ENCODE measurements at places on chromosomes 11 and 22. TPM values are rescaled to one million over a fixed set of nuclear protein-coding genes. Genes with fewer than 3 reads are reported as not detected.
A peak's percentile ranks its signal among the peaks of the same experiment; 100 is the strongest.

DNA sequence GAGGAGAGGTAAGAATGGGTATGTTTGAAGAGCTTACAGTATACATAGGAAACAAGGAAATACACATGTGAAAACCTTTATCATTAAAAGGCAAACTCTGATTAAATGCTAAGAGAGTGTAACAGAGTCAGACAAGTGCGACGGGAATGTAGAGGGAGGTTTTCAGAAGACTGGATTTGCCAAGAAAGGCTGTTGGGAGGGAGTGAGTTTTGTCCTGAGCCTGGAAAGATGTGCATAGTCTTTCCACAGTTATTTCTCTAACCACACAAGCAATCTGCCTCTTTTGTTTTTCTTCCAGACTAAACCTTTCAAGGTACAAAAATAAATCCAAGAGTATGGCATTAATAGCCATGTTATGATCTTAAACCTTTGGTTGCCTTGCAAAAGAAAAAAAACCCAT lies 170.9 kb downstream of the KIRREL3 start:
- no peak overlapping the region for H3K27ac ChIP-seq
- no peaks in the 10 kb centered on the region for H3K4me1 ChIP-seq
- DNase-seq: no peak
- H3K4me3 ChIP-seq: no peak overlapping the region
- H3K27me3 ChIP-seq: peaks cover 16% of the 10 kb centered on the region

DNA sequence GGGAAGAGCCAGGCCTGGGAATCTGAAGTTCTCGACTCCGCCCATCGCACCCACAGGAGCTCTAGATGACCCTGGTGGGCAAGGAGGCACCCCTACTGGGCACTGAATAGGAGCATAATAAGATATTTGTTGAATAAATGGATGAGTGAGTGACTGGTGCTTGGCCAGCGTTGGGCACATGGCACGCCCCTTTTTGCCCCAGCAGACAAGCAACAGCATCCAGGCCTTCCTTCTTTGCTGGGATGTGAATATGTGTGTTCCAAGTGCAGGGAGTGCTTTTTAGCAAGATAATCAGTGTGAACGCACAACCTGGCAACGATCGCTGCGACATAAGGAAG lies 443 bp upstream of the CELF1 start:
- peaks cover 9% of the 10 kb centered on the region for H3K4me1 ChIP-seq
- DNase-seq: no peak
- no peaks in the 10 kb centered on the region for H3K36me3 ChIP-seq
- H3K27ac ChIP-seq: peak overlapping the region; percentile 55
- peak overlapping the region; percentile 45 for H3K4me3 ChIP-seq

KRTAP5-11 gene
- not detected for total RNA-seq

CEND1 gene
- total RNA-seq: not detected

GRCh38 chr11:3830730-3831129 lies 10.0 kb downstream of the RHOG start:
- DNase-seq: no peak
- no peak overlapping the region for H3K27ac ChIP-seq
- H3K36me3 ChIP-seq: no peaks in the 10 kb centered on the region
- H3K27me3 ChIP-seq: no peaks in the 10 kb centered on the region
- H3K4me1 ChIP-seq: peaks cover 11% of the 10 kb centered on the region

PRR33 gene
- total RNA-seq: not detected

GRCh38 chr11:69697861-69698260 lies 6.0 kb downstream of the FGF19 start:
- no peak for DNase-seq
- no peak overlapping the region for H3K27ac ChIP-seq
- peaks cover 14% of the 10 kb centered on the region for H3K27me3 ChIP-seq
- H3K4me3 ChIP-seq: no peak overlapping the region
- H3K36me3 ChIP-seq: no peaks in the 10 kb centered on the region
- peaks cover 18% of the 10 kb centered on the region for H3K4me1 ChIP-seq

DNA sequence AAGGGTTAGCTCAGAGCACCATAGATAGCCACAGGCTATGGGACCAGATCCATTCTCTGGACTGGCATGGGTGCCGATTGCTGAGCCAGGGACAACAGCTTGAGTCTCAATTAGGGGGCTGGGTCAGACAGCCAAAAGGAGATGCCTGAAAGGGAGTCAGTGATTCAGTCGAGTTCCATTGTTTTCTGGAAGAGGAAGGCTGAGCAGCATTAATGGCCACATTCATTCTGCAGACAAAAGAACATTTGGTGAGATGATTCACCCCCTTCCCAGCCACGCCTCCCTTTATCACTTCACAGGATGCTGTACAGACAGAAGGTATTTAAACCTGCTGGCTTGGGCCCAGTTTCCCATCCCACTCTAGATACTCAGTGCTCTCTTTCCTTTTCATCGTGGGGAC lies 131.9 kb downstream of the ADAMTS15 start:
- no peaks in the 10 kb centered on the region for H3K36me3 ChIP-seq
- no peak overlapping the region for H3K4me3 ChIP-seq
- no peaks in the 10 kb centered on the region for H3K27me3 ChIP-seq
- H3K27ac ChIP-seq: peak overlapping the region; percentile 45
- peaks cover 8% of the 10 kb centered on the region for H3K4me1 ChIP-seq
- no peak for DNase-seq

DNA sequence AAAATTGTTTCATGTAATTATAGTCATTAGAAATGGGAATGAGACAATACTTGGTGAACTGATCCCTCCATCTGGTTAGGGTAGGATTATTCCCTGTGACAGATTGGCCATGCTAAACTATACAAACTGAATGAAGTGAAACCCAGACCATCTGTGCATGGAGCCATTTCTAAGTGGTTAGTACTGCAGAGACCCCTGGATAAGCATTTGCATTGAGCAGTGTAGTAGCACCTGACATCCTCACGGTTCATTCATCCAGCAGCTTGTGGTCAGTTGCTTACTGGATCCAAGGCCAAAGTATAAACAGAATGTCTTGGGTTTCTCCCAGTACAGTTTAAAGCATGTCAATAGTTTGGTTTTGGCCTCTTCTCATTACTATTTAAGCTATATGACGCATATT lies 93.8 kb upstream of the ARHGAP42 start:
- no peak for DNase-seq
- no peaks in the 10 kb centered on the region for H3K4me1 ChIP-seq
- H3K27me3 ChIP-seq: no peaks in the 10 kb centered on the region
- H3K4me3 ChIP-seq: no peak overlapping the region
- H3K27ac ChIP-seq: no peak overlapping the region
- H3K36me3 ChIP-seq: no peaks in the 10 kb centered on the region

DNA sequence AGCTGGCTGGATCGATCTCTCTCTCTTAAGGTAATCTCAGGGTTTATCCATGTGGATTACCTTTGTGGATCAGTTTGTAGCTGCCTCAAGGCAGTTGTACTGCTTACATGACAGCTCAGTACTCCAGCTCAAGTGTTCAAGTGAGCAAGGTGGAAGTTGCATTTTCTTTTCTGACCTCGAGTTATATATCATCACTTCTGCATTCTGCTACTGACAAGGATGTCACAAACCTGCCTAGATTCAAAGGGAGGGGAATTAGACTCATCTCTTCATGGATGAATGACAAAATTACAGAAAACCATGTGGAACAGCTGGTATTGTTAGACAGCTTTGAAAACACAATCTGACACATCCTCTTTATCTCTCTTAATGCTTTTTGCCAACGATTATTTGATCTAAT lies 6.1 kb upstream of the TCN2 start:
- no peak overlapping the region for H3K27ac ChIP-seq
- H3K4me1 ChIP-seq: peaks cover 5% of the 10 kb centered on the region
- H3K4me3 ChIP-seq: no peak overlapping the region
- no peaks in the 10 kb centered on the region for H3K36me3 ChIP-seq

DNA sequence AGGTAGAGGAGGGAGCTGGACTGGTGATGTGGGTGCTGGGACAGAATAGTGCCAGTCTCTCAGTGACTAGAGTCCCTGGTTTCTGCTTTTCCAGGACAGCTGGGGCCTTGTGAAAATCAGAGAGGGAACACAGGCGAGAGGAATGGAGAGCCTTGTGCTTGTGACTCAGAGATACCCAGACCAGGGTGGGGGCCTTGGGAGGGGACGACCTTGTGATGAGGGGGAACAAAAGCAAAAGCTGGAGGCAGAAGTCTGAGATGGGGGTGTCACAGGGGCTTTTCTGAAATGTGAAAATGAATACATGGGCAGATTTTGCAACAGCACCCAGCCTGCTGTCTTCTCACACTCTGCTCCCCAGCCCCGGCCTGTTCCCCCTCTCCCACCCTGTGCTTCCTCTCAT lies 3.4 kb upstream of the NR1H3 start:
- H3K27ac ChIP-seq: peak overlapping the region; percentile 93
- peaks cover 44% of the 10 kb centered on the region for H3K4me1 ChIP-seq
- DNase-seq: no peak
- no peak overlapping the region for H3K4me3 ChIP-seq
- H3K27me3 ChIP-seq: no peaks in the 10 kb centered on the region
- H3K36me3 ChIP-seq: no peaks in the 10 kb centered on the region

GRCh38 chr11:1499261-1499890 lies 12.8 kb upstream of the MOB2 start:
- no peak overlapping the region for H3K27ac ChIP-seq
- H3K4me3 ChIP-seq: no peak overlapping the region
- no peaks in the 10 kb centered on the region for H3K4me1 ChIP-seq
- no peak for DNase-seq
- H3K36me3 ChIP-seq: no peaks in the 10 kb centered on the region

EHBP1L1 gene
- total RNA-seq: 8.4 TPM

Data from hepatocyte (in vitro differentiated cells).